ENCODE measurements at places on chromosomes 1 and 21.

DNA sequence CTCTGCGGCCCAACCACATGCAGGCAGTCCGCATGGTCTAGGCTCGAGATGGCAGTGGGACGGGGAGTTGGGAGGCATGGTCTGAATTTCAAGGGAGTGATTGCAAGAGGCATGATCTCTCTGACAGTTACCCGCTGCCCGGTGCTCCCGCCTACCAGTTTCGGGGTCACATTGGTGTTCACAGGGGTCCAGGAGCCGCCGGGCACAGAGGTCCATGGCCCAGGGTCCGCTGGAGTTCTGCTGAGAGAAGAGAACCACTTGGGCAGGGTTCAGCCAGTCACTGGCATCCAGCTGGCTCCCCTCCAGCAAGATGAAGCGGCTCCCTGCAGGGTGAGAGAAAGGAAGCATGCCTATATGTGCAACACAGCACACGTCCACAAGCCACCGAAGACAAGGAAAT, 141.3 kb downstream of the ASTN1 start:
- no peak for DNase-seq

GRCh38 chr1:209134001-209134400, 449.5 kb upstream of the CAMK1G start:
- no peak for DNase-seq

- DNase-seq, result no peak
These were observed 194.2 kb upstream of the FMN2 start for GRCh38 chr1:239897458-239897857.

GRCh38 chr1:94871031-94871430, 50.9 kb downstream of the SLC44A3 start:
- no peak for DNase-seq

GRCh38 chr21:35448876-35449599, 399.9 kb upstream of the RUNX1 start:
- DNase-seq, result no peak

Data from CD4-positive, alpha-beta T cell treated with Interleukin-15 for 1 hour (primary cell).